NCI-H1092 (cell line): ENCODE measurements at places on chromosomes 4 and X.

DNA sequence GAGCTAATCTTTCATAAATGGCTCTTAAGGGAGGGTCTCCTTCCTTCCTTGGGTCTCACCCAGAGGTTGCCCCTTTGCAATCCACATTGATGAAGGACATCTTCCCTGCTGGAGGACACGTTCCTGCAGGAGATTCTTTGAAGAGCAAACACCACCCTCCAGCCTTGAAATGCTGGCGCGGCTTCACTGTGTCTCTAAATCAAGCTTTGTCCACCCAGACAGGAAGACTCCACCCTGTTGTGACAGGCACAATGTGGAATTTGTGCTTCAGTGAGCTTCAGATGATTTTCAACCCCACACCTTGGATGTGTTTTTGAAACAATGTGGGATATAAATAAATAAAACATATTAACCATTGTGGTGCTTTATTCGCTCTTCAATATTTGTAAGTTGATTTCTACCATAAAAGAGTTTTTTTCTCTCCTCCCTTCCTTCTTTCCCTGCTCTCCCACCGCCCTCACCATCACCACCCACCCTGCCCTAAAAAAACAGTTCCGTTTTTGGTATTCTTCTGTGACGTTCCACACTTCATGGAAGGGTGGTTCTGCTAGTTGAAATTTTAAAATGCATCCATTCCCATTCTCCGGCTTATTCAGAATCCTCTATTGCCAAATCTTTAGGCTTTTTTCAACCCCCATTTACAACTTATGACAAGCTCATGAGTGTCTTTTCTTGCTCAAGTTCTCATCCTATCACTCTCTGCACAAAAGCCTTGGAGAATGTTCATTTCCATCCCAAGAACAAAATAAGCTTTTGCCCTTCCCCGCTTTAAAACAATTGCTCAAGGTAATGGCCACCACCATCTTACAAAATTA, 264.3 kb downstream of the RAPGEF2 start:
- no peak for DNase-seq

DNA sequence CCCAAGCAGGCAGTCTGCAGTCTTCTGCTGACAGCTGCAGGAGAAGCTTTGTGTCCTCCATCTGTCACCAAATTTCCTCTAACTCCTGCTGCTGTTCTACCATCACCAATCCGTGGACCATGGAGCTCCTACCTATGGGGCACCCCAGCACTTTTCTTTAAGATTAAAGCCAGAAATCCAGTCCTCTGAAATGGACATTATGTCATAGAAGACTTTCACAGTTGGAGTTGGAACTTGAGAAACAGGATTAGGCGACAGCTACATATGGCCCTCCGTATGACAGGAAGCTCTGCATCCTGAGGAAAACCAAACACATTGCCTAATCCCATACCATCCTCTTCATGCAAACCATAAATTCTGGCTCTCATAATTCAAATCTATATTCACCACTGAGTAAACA, 470.6 kb upstream of the GALNTL6 start:
- DNase-seq = no peak

DNA sequence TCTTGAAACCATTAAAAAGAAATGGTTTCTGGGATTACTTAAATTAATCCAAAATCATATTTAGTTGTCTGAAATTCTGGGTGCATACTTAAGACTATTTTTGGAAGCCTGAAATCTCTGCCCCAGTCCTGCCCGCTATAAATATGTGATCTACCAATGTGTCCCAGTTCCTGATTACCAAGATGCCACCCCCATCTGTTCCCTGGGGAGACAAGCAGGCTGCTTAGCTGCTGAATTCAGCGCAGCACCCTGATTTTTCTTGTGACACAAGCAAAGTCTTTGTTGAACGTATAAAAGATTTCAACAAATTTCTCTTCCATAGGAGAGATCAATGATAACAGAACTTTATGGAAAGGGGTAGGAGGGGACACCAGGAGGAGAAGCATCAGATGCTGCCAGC, 100.6 kb upstream of the PRPS2 start:
- no peak for DNase-seq

- DNase-seq = no peak
These were observed 79.4 kb upstream of the SPRY1 start for GRCh38 chr4:123317211-123317610.

DNA sequence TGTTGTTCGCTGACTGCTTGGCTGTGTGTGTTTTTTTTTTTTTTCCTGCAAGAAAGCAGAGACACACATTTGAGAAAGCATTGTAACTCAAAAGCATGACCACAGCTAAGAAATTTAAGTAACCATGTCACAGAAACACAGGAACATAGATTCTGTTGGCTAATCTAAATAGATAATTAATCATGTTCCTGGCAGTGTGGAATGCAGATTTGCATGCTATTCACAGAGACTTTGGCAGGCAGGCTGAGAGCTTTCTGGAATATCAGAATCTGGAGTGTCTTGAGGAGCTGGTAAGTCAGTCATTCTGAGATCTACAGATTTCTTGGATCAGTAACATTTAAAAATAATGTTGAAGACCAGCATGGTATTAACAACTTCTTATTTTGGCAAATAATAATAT, 33.2 kb upstream of the SMS start:
- no peak for DNase-seq

DNA sequence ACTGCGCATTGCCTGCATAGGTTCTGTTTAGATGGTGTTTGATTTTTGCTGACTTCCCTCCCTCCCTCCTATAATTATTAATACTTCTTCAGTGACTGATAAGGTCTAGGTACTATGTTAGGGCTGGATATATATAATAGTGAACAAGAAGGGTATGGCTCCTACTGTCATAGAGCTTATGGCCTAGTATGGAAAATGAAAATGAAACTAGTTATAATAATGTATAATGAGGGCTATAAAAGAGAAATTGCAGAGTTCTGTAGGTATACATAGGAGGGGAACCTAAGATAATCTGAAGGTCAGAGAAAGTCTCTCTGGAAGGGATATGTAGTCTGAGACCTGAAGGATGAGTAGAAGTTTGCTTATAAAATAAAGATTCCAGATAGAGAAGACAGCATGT, 102.1 kb downstream of the DCK start:
- no peak for DNase-seq

GRCh38 chr4:159341522-159341921, 238.6 kb downstream of the RAPGEF2 start:
- DNase-seq = no peak

GRCh38 chr4:52015366-52015765, 4.8 kb downstream of the LRRC66 start:
- DNase-seq = no peak

DNA sequence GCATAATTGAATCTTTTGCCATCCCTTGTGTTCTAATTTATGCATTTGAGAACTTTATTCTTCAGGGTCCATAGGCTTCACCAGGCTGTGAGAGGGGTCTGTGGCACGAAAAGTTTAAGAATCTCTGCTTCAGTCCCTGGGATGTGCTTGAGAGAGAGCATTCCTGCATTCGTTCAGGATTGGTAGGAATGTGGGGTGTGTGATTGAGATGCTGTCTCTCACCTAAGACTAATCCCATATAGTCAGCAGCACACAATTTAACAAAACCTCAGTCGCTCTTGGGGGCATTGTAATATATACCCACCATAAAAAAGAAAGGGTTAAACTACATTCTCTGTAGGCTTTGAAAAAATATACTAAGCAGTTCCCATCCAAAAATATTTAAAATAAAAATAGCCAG, 41.7 kb downstream of the PTTG2 start:
- DNase-seq = no peak

GRCh38 chr4:128770807-128771206, 38.7 kb upstream of the JADE1 start:
- DNase-seq = no peak

DNA sequence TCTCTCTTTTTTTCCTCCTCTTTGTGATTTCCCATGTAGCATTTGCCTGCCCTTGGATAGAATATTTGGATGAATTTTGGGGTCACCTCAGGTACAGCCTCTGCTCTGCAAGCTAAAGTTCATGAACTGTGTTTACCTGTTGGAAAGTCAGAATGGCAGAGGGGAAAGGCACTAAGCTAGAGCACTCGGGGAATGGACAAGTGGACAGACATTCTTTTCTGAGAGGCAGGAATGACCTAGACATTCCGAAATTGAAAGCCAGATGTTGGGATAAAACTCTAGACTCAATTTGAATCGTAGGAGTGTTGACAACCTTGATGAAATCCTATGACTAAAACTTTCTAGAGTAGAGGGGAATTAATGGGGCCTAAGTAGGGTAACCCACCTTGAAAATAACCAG, 56.1 kb downstream of the LUZP4 start:
- no peak for DNase-seq

GRCh38 chr4:7192252-7193029, at the start of gene SORCS2:
Gene SORCS2 (plus strand): TSS chr4:7192538.
- DNase-seq = peak; percentile 73

DNA sequence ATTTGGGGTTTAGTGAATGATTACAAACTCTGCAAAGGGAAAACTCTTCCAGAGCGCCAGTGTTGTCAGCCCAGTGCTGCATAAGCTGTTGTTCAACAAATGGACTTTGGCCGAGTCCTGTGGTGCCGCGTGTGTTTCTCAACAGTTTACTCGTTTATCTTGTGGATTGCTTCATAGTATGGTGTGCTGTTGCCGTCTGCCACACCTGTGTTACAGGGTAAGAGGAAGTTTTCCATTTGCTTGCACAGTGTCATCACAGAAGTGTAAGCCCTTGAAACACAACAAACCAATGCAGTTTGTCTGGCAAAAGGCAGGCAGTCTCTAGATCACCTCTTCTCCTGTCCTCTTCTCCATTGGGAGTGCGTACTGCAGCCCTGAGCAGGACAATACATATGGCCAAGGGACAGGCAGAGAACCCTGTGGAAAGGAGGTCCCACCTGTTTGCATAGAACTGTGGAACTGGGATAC, 66.3 kb downstream of the DCUN1D4 start:
- no peak for DNase-seq

DNA sequence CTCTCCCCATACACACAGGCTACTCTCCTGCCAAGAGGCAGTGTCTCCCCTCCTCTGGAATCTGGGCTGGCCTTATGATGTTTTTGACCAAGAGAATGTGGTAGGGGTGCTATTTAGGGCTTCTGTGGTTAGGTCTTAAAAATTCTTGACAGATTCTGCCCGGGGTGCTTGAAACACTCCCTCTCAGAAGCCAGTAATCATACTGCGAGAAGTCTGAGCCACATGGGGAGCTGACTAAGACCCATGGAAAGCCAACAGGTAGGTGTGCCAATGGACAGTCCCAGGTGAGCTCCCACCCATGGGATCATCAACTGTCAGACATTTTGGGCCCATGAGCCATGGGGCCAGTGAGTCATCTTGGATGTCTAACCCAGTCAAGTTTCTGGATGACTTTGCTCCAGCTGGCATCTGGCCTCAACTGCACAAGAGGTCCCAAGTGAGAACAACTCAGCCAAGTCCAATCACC, 315.7 kb downstream of the FBXW7 start:
- DNase-seq = no peak

DNA sequence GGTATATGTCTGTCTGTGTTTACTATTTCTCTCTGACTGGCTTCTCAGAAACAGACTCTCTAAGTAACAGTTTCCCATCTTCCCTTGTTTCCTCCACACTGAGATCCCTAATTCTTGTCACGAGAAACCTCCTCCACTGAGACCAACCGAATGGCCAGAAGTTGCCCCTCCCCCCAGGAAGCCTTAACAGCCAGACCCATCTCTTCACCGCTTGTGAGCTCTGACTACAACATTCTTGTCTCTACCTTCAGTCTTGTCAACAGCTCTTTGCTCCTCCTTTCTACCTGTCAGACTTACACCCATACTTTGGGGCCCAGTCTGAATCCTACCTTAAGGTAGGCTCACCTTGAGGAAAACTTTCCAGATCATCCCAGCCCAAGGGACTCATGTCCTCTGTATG, 90.8 kb downstream of the NHSL2 start:
- DNase-seq = no peak

DNA sequence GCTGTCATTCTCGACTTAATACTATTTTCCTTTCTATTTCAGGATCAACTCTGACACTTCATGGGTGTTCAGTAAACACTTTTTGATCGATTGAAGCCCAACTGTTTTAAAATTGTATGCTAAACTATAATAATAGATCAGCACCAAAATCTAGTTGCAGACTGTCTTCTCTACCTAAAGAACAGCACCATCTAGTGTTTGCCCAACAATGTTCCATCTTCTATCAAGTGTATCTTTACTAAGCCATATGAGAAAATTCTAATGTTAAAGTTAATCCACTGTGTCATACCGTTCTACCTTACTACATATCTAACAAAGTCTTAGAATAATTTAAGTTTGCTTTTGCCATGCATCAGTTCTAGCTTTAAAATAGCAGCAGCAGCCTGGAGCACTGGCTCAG, 113.0 kb upstream of the PRDX4 start:
- DNase-seq = peak; percentile 40

DNA sequence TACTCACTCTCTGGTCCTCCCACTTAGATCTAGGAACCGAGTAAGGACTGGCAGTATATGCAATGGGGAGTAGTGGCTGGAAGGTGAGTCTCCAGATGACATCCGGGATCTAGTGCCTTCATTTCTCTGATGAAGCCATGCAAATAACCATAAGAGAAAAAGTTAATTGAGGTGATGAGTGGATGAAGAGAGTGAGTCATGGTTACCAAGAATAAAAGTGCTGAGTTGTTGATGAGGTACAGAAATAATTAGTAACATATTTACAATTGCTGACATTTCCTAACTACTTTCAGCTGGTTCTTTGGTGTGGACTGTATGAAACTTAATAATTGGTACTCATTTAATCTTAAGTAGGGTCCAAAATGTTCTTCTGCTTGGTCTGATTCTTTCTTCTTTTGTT, 146.7 kb upstream of the PITX2 start:
- DNase-seq = no peak

DNA sequence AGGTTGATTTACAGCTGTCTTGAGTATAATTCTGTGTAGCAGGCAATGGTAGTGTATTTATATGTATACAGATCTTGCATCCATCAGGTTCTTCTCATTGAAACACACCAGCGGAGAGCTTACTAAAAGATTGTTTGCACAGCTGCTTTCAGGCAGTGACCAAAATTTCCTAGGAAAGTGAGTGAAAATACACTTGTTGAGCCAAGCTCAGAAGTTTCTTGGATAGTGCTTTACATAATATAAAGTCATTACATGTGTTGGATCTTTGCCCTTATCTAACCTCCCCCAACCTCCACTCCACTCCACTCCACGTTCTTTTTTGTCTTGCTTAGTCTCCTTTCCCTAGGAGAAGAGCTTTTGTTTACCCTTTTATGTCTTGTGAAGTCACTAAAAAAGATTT, 34.1 kb downstream of the CNKSR2 start:
- no peak for DNase-seq

DNA sequence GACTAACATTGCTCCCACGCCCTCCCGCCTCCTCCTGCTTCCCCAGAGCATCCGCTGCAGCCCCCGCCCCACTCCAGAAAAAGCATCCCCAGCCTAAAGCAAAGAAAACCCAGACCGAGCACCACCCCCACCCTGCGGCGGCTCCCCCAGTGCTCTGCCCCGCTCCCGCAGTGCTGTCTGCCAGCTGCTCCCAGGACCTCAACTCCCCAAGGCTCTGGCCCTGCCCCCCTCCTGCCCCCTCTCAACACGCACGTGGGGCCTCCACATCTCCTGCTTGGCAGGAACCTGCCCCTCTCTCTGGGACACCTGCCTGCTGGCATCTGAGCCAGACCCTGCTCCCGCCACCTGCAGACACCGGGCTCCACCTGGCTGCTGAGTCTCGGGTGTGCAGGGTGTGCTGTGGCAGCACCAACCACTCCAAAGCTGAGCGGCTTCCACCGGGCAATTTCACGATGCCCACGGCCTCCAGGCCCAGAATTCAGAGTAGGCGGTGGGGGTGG, 79.4 kb downstream of the FAM53A start:
- no peak for DNase-seq

- DNase-seq = no peak
These were observed 29.7 kb downstream of the DCX start for GRCh38 chrX:111382277-111382676.
